ENCODE measurements at places on chromosomes 12 and 14. TPM values are rescaled to one million over a fixed set of nuclear protein-coding genes. Genes with fewer than 3 reads are reported as not detected.

The MYL2 gene
- total RNA-seq = not detected

The TSPAN9 gene
- 35.2 TPM for total RNA-seq

The PZP gene
- not detected for total RNA-seq

The TSPAN11 gene
- total RNA-seq = 2.6 TPM

The CTSG gene
- total RNA-seq = not detected

The GZMB gene
- not detected for total RNA-seq

The SLC39A5 gene
- total RNA-seq = not detected

The APOF gene
- total RNA-seq = not detected

All from fibroblast of lung (primary cell).